ENCODE measurements at places on chromosomes 7 and 10. TPM values are rescaled to one million over a fixed set of nuclear protein-coding genes. Genes with fewer than 3 reads are reported as not detected.

The DRGX gene
- not detected for total RNA-seq

The SCART1 gene
- 1.2 TPM for total RNA-seq

The DOCK4 gene
- 38.0 TPM for total RNA-seq

The CYP3A7 gene
- not detected for total RNA-seq

The NOBOX gene
- not detected for total RNA-seq

The SRRM3 gene
- total RNA-seq, result 2.9 TPM

The AGR3 gene
- not detected for total RNA-seq

The RAMP3 gene
- total RNA-seq, result not detected

The SLC16A9 gene
- 5.7 TPM for total RNA-seq

The C10orf53 gene
- total RNA-seq, result not detected

The OR6V1 gene
- total RNA-seq, result not detected

The ADAMTS14 gene
- not detected for total RNA-seq

The CALML3 gene
- not detected for total RNA-seq

The RP9 gene
- total RNA-seq, result 35.7 TPM

The GSTO2 gene
- 86.5 TPM for total RNA-seq

The DIP2C gene
- total RNA-seq, result 4.0 TPM

The SPAM1 gene
- not detected for total RNA-seq

The ACSM6 gene
- total RNA-seq, result not detected

The AEBP1 gene
- total RNA-seq, result not detected

The IDI1 gene
- total RNA-seq, result 23.9 TPM

The CPN1 gene
- total RNA-seq, result not detected

The AFAP1L2 gene
- 0.06 TPM for total RNA-seq

The LRRC18 gene
- total RNA-seq, result not detected

The LBX1 gene
- total RNA-seq, result 0.12 TPM

The AKR1C3 gene
- total RNA-seq, result 909 TPM

The GOT1 gene
- 157 TPM for total RNA-seq

The CC2D2B gene
- total RNA-seq, result not detected

The AOAH gene
- 0.10 TPM for total RNA-seq

The SPDYE2 gene
- not detected for total RNA-seq

The BUB3 gene
- 247 TPM for total RNA-seq

The EMX2 gene
- not detected for total RNA-seq
